ENCODE measurements at places on chromosomes 5 and 9.

DNA sequence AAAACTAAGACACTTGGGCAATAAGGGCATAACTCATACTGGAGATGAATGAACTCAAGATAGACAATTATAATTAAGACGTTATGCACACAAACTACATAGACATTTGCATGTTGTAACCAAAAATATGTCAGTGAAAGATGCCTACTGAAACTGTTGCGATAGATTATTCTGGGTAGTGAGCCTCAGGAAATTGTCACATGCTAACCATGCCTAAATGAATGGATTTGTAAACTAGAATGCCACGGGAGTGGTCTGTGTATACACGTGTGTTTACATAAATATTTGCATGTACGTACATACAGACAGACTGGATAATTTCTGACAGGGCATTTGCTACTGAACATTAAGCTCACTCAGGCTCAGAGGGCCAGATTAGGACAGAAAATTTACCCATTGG is 1.2 kb downstream of the NIPSNAP3B start:
- no peak for DNase-seq

GRCh38 chr5:158223054-158223600 is 364.2 kb upstream of the CLINT1 start:
- DNase-seq, result no peak

DNA sequence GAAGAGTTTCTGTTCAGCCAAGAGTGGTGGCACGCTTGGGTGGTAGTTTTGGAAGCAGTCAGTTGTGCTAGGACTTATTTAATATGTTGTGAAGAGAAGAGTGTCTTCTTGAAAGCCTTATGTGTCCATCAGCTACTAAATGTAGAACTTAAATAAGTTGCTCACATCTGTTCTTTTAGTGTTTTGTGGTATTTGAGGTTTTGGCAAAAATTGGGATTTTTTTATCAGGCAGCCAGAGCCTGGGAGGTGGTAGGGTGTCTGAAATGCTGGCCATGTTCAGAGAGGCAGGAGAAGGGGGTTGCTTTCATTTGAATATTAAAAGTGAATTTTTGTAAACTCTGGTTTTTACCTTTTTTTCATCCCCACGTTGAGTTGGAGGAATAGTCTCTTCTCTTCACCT is 24.2 kb upstream of the ZBTB34 start:
- no peak for DNase-seq

- DNase-seq, result peak; percentile 14
Observed at GRCh38 chr9:9498128-9498527, 1114.7 kb downstream of the PTPRD start.

- DNase-seq, result peak; percentile 12
Observed at GRCh38 chr5:61953913-61954312, 352.1 kb upstream of the KIF2A start.

GRCh38 chr5:163248871-163249270 is 188.5 kb upstream of the CCNG1 start:
- DNase-seq, result no peak

- DNase-seq, result peak; percentile 82
Observed at GRCh38 chr9:13267743-13268142, 11.7 kb downstream of the MPDZ start.

- no peak for DNase-seq
Observed at GRCh38 chr5:169873642-169874041, 106.7 kb downstream of the INSYN2B start.

GRCh38 chr9:114769624-114770023 is 36.2 kb downstream of the TNFSF15 start:
- no peak for DNase-seq

DNA sequence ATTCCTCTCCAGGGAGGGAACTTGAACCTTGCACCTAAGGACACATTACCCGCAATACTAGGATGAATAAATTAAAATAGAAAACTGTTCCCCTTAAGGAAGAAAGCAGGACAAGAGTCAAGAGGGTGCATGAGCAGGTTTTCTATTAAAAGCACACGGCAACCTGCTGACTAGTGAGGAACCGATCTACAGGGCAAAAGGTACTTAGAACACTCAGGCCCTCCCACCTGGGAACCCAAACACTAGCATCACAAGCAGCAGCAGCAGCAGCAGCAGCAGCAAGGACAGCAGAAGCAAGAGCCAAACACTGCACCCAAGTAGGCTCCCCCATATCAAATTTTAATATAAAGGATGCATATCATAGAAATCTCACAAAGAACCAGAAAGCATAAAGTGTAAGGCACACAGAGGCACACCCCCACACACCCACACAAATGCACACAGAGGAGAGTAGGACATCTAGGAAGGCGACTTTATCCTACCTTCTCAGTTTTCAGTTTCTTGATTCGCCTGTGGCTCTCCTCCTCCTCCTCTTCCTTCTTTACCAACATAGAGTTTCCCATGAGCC is 2.8 kb downstream of the ZNF608 start:
- DNase-seq, result peak; percentile 27

DNA sequence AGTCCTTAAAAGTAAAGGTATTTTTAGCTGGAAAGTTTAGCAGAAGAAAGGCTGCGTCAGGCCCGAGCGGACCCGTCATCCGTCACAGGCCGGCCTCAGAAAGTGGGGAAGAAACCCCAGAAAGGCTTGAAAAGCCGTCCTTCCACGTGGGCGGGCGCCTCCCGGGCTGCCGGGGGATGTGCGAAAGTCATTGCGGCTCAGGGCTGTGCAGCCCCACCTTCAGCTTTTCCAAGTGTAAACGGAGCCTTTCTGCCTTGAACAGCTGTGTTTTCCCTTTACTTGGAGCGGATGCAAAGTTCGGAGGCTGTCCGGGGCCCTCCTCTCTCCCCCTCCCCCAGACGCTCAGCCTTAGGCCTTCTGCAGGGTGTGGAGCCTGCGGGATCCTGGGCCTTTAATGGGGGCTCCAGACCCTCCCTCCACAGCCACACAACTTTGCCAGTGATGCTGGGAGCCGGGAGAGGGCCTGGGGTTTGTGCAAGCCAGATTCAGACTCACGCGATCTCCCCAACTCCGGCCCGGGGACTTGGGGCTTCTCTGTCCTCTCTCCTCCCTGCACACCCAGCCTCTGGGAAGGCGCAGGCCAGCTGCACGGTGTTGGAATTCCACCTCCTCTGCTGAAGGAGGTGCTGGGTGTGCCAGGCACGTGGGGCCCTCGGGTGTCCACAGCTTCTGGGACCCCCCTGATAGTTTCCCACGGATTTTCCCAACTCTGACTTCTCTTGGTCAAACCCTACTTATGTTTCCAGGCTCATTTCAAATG is 95.5 kb upstream of the RAPGEF1 start:
- no peak for DNase-seq

DNA sequence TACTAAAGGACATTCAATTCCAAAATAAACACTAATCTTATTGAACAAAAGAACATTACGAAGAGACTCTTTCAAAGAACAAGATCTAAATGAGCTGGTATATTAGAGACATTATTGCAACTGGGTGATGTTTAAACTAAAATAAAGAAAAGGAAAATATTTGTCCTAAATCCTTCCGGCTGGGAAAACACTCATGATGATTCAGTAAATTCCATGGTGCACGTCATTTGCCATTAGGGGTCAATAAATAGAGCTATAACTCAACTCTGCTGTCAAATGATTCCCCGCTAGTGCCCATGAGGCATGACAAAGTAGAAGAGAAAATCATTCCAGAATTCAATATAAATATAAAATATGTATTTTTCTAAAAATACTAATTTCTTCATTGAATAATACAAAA is 565.5 kb upstream of the TUSC1 start:
- DNase-seq, result no peak

DNA sequence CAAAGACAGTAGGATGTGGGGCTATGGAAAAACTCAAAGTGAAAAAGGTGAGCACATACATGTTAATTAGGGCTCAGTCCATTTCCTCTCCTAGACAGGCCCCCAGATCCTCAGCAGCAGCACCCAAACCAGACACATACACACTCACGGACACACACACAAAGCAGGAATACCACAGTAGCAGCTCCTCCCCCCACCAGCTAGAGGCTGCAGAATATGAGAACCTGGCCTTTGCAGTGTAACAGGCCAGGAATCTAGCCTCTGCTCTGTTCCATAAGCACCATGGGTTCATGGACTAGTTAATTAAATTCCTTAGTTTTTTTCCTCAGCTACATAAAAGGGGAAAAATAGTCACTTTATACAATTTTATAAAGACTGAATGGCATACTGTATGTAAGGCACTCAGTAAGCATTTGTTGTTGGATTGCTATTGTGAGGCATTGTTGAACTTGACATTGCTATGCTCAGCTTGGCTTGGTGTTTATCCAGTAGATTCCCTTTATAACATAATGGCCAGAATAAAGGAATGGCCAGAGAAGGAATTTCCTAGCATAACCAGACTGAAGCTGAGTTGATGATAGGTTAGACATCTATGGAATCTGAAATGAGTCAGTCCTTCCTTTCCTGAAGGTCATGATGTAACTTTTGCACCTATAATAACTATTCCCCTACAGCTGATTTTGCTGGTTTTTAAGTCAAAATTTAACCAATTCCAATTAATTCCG is 186.8 kb downstream of the SEMA5A start:
- peak; percentile 60 for DNase-seq

DNA sequence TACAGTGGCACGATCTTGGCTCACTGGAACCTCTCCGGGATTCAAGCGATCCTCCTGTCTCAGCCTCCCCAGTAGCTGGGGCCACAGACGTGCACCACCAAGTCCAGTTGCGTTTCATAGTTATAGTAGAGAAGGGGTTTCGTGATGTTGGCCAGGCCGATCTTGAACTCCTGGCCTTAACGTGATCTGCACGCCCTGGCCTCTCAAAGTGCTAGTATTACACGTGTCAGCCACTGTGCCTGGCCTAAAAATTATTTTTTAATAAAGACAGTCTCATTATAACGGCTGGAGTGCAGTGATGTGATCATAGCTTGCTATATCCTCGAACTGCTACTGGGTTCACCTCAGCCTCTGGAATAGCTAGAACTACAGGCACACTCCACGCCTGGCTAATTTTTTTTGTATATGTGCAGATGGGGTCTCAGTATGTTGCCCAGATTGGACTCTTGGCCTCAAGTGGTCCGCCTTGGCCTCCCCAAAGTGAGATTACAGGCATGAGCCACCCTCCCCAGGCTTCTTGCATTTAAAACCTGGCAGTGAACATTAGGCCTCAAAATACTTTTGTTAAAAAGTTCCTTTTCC is 4.4 kb downstream of the NPM1 start:
- no peak for DNase-seq

- DNase-seq, result peak; percentile 55
Observed at GRCh38 chr9:90099262-90099963, 494.6 kb downstream of the GADD45G start.

- DNase-seq, result peak; percentile 40
Observed at GRCh38 chr9:982394-983230, 6.2 kb downstream of the DMRT3 start.

DNA sequence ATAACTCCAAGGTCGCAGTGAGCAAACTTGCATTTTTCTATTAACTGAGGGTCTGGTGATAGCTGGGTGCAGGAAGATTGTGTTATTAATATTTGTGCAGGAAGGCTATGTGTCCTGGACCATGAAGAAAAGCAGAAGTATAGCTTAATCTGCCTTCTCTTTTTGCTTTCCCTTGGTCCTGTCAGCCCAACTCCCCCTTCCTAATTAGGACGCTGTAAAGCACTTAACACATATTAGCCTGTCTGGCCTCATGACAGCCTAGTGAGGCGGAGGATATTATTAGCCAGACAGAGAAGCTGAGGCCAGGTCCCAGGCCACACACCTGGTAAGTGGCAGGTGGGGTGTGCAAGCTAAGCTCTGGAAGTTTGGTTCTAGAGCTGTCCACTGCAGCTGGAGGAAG is 29.5 kb downstream of the SLC46A2 start:
- no peak for DNase-seq

DNA sequence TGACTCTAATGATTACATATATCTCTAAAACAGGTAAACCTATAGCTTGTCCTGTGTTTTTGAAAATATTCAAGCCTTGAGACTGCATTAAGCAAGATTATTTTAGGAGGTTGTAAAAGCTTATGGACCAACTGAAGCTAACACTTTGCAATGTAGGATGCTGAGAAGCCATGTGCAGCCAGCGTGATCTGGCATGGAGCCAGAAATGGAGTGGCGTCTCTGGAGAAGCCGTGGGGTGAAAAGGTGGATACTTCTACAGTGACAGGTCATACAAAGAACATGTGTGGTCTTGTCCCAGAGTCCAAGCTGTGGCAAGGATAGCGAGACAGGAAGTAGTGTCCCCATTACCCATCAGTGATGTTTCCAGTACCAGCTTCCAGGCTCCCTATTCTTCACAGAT is 100.8 kb upstream of the CD180 start:
- peak; percentile 13 for DNase-seq

DNA sequence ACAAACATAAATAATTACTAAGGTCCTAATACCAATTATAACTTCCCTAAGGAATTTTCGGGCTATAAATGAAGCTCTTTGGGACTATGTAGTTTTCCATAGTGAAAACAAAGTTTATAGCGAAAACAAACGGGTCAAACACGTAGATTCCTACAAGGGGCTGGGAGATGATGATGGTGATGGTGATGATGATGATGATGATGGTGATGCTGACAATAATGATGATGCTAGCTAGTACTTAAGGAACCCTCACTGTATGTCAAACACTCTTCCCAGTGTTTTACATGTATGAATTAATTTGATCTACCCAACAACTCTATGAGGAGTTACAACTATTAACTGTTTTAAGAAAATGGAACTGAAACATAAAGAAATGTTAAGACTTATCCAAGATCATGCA is 63.7 kb upstream of the PIK3R1 start:
- no peak for DNase-seq

DNA sequence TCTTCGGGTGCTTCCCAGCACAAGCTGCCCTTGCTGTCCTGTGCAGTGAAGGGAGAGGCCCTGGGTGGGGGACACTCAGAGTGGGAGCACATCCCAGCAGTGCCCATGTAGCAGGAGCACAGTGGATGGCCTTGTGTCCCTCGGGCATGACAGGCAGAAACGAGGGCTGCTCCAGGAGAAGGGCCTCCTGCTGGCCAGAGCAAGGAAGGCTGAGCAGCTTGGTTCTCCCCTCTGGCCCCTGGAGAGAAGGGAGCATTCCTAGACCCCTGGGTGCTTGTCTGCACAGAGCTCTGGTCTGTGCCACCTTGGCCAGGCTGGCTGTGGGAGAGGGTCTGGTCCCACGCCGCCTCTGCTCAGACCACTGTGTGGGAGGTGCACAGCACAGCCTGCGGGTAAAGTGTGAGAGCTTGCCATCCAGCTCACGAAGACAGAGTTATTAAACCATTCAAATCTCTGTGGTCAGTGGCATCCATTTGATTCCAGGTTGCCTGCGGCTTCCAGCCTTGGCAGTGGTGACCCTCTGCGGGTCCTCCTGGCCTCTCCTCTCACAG is 18.3 kb downstream of the FBXW5 start:
- DNase-seq, result no peak
